ENCODE measurements at places on chromosomes 16 and 17.

DNA sequence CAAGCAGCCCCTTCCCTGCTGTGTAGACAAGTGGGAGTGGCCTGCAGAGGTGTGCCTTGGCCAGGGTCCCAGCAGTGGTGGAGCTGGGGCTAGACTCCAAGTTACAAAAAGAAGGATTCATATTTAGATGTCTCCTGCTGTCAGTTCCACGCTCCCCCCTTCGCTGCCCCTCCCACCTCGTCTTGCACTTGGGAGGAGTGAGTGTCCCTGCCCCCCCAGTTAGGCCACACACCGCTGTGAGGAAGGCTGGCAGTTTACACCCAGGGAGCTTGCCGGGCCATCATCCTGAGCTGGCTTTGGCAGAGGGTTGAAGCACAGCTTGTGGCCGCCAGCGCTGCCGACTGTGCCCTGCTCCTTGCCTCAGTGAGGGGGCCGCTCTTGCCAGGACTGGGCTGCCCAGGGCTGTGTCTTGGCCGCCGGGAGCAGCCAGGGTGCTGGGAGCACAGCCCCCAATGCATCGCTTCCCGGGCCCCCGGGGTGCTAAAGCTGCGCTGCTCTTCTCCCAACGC is 44.3 kb downstream of the ELAC2 start:
- no peak for DNase-seq

- DNase-seq: no peak
These were observed 10.1 kb downstream of the AFMID start for GRCh38 chr17:78197147-78197832.

- DNase-seq: no peak
These were observed 22.8 kb upstream of the SLC5A11 start for GRCh38 chr16:24822974-24823373.

- no peak for DNase-seq
These were observed 20.3 kb downstream of the PITPNA start for GRCh38 chr17:1542316-1542715.

- no peak for DNase-seq
These were observed 123.7 kb downstream of the PITPNC1 start for GRCh38 chr17:67500677-67501300.

DNA sequence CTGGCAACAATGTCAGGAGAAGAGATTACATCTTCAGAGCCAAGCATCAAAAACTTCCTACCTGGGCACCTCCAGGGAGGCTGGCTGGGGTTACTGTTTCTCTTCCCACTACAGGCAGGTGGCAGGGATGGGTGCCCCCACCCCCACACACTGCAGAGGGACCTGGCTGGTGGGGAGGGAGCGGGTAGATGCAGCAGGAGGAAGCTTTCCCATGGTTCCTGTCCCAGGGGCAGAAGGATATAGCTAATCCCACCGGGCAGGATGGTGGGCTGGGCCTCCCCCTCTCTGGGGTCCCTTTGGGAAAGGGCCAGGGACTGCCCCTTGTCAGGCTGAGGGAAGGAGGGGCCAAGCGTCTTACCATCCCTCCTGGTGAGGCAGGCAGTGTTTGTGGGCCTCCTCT is 16.7 kb upstream of the MTMR4 start:
- DNase-seq: no peak

Data from GM06990 (cell line).